ENCODE measurements at places on chromosomes 2 and 18.

GRCh38 chr2:46615555-46615954 lies 136.2 kb downstream of the TMEM247 start:
- no peak for DNase-seq

- no peak for DNase-seq
These were observed 10.1 kb upstream of the RNU4ATAC start for GRCh38 chr2:121520641-121520994.

- DNase-seq = no peak
These were observed 1.1 kb downstream of the DLGAP1 start for GRCh38 chr18:4453874-4454536.

- DNase-seq = no peak
These were observed 154.0 kb downstream of the LAMA1 start for GRCh38 chr18:6963452-6964097.

DNA sequence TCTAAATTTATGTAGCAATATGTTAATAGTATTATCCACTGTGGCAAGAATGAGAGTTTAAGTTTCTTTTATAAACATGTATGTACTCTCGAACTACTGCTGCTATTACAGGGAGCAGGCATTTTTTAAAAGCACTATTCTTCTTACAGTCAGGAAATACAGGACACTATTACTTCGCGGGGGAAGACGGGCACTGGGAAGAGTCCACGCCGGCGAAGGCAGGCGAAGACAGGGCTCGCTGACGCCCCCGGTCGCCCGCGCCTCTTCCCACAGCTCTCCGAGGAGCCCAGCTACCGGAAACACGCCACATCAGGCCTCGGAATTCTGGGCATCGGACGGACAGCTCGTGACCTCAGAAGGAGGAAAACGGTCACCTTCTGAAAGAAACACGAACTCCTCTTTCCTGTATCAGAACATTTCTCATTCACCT lies 90.2 kb downstream of the FAM161A start:
- DNase-seq = peak; percentile 78

GRCh38 chr18:35478520-35479435 lies 19.0 kb downstream of the INO80C start:
- DNase-seq = no peak

DNA sequence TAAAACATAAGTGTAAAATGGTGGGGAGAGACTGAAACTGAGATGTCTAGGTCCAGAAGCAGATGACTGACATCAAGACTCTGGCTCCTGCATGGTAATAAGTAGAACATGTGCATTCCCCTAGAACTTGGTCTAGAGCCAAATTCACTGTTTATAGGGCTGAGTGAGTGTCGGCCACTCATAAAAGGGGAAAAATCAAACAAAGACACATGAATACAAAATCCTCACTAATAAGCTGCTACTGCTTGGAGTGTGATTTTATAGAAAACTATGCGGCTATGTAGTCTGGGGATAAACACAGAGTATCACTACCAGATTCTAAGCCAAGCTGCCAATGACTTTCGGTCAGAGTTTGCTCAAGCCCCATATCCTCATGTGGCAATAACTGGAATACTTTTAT lies 1080.8 kb upstream of the DDX18 start:
- peak; percentile 48 for DNase-seq

DNA sequence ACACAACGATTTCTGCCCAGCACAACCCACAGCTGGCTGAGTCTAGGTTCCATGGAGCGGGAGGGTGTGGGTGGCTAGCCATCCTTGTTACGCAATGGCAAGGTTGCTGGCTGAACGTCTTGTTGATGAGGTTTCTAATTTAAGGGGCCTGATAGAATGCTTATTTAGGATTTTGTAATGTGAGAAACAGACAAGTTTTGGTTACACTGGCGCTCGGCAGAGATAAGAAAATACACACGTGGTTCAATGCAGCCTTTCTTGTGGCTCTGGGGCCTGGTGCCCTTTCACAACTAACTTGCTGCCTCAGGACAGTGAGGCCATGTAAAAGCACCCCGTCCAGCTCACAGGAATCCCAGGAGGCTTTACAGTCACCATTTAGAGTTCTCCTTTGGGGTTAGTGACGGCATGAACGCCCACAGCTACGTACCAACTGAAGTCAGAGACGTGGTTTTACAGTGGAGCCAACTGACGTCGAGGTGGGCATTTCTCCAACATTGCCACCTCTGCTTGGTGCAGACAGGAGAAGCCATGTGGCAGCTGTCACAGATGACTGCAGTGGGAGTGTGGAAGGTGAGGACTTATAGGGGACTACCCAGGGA lies 29.7 kb upstream of the PIEZO2 start:
- no peak for DNase-seq
